Hematopoietic multipotent progenitor cell treated with erythropoietin and hydrocortisone succinate and interleukin-3 and kit ligand, for 6 days (in vitro differentiated cells): ENCODE measurements at places on chromosomes 2 and 18.

- DNase-seq: no peak
Measured at GRCh38 chr2:219916726-219917440, 289.5 kb downstream of the SLC4A3 start.

DNA sequence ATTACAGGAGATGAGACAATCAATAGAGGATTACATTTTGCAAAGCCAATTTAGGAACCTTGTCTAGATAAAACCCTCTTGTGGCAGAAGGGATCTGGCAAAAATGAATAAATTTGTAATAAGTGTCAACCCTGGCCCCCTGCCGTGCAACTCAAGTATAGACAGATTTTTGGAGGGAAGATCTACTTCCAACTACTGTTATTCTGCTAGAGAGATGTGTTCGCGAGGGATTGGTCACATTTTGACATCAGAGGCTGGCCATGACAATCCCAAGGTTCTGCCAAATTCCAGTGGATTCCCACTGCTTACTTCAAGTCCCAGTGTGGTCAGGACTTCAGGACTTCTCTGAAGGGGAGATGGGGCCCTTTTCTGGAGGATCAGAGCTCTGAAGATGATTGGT is 192.6 kb downstream of the SH3RF3 start:
- DNase-seq: no peak

DNA sequence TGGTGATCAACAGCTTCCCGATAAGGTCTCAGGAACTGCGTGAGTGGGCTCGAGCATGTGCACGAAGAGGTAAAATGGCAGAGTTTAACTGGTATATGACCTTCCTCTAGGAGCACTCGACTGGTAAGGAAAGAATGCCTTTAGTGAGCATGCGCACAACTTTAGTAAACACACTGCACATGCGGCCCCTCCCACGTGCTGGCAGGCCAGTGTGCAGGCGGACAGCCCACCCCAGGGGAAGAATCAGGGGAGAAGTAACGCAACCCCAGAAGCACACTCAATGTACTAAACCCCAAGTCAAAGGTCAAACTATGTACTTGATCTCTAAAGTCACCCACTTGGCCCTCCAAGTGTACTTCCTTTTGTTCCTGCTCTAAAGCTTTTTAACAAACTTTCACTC is 28.7 kb upstream of the SLC25A52 start:
- DNase-seq: no peak

GRCh38 chr18:25042641-25043051 is 309.3 kb downstream of the ZNF521 start:
- DNase-seq: peak; percentile 6

DNA sequence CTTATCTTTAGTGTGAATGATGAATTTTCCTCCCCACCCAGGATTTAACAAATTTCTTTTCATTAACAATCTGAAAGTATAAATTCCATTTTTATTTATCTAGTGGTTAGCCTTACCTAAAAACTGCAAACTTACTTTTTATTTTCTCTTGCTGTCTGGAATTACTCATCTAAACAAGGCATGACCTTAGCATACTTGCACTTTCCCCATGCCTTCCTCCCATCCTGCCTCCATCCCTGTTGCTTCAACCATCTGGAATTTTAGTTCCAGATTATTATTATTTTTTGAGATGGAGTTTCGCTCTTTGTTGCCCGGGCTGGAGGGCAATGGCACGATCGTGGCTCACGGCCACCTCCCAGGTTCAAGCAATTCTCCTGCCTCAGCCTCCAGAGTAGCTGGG is 35.6 kb downstream of the GDF7 start:
- DNase-seq: no peak
